ENCODE measurements at places on chromosomes 2 and 18.

- DNase-seq: peak; percentile 81
These were observed 38.1 kb upstream of the B4GALT6 start for GRCh38 chr18:31722369-31722957.

DNA sequence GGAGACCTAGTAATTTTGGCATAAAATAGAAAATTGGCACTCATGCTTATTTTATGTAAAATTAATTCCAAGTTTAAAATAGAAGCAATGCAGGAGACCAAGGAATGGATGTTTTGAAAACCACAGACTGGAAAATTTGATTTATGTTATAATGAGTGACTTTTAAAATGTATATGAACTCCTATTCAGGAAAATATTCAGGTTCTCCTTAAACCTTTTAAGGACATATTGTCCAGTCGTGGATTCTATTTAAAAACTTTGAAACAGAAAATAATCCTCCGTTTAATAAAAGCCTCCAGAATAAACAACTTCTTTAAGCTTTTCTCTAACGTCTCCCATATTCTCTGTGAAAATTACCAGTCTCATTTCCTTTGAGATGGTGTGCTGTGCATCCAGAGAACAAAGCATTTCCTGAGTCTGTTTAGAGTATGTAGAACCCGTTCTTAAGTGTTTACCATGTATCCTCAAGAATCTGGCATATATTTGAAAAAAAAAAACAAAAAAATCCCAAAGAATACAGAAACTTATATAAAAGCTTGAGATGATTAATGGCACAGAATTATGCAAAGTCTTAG lies 8.6 kb upstream of the YES1 start:
- DNase-seq: no peak

DNA sequence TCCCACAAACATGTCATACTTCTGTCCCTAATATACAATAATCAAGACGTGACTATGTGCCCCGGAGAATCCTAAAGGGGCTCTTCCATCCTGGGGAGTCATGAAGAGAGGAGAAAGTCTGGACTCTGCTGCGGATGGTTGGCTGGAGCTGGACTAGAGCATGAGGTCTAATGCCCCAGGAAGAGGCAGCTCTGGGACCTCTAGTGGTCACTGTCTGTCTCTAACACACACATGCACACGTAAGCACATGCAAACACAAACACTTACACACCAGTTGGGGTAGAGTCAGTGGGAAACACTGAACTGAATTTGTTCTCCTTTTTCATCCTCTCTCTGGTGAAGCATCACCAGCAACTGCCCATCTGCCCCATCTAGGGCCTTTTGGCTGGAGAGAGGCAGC lies 271.6 kb downstream of the TDRD15 start:
- no peak for DNase-seq

DNA sequence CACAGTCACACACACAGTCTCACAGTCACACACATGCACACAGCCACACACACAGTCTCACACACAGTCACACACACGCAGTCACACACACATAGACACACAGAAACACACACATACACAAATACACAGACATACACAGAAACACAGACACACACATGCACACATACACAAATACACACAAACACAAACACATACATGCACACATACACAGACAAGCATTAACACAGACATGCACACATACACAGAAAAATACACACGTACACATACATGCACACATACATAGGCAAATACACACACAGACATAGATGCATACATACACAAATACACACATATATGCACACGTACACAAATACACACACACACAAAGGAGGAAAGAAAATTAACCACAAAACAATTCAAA lies 150.5 kb downstream of the ALK start:
- no peak for DNase-seq

GRCh38 chr2:240346753-240347372 lies 88.6 kb upstream of the GPC1 start:
- no peak for DNase-seq

GRCh38 chr2:104658144-104658835 lies 195.6 kb upstream of the POU3F3 start:
- peak; percentile 21 for DNase-seq

DNA sequence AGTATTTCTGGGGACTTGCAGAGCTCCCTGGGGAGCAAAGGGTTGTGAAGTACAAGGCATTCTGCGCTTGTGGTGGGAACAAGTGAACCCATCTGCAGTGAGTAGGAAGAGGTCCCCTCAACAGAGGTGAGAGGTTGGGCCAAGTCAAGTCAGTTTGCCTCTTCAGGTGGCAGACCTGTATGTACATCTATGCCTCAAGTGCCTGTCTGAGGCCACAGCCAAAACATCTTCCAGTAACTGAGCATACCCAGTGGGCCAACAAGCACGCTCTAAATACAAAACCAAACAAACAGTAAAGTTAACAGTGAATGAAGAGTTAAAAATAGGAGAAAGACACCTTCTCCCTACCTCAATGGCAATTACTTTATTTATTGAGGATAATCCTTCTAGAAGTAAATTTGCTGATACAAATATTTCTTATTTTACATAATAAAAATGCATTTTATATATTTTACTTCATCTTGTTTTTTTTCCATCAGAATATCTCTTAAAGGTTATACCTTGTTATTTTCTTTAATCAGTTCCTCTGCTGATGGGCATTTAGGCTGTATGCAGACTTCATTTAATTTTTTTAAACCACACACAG lies 2.5 kb downstream of the GYPC start:
- peak; percentile 21 for DNase-seq

- no peak for DNase-seq
These were observed 36.0 kb upstream of the STAT1 start for GRCh38 chr2:191049728-191050639.

GRCh38 chr2:38233231-38233983 lies 143.7 kb downstream of the ATL2 start:
- no peak for DNase-seq

DNA sequence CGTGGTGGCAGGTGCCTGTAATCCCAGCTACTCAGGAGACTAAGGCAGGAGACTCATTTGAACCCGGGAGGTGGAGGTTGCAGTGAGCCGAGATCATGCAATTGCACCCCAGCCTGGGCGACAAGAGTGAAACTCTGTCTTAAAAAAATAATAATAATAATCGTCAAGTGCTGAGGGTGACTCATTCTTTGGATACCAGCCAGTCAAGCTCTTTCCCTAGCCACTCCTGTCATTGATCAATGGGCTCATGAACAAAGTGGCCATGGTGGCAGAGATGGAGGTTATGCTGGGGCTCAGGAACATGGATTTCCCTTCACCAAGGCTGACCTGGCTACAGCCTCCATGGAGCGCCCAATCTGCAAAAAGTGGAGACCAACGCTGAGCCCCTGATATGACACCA lies 94.5 kb upstream of the HAAO start:
- no peak for DNase-seq

- no peak for DNase-seq
These were observed 22.8 kb upstream of the VPS4B start for GRCh38 chr18:63445037-63445436.

DNA sequence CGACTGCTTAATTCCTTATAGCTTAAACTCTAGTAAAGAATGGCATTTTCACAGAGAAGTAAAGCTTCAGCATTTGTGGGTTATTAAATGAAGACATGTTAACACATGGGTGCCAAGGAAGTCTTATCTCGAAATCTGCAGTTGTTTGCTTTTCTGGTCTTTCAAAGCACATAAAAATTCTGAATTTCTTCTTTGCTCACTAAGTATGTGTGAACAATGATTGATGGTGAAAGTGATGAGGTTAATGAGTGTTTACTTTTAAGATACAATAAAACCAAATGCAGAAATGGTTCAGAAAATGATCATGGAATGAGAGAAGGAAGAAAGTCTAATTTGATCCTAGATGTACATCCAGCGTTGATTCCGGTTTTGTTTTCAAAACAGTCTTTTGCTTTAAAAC lies 234.6 kb upstream of the RAB12 start:
- DNase-seq: no peak

- DNase-seq: no peak
These were observed 130.7 kb downstream of the MREG start for GRCh38 chr2:215882689-215883088.

DNA sequence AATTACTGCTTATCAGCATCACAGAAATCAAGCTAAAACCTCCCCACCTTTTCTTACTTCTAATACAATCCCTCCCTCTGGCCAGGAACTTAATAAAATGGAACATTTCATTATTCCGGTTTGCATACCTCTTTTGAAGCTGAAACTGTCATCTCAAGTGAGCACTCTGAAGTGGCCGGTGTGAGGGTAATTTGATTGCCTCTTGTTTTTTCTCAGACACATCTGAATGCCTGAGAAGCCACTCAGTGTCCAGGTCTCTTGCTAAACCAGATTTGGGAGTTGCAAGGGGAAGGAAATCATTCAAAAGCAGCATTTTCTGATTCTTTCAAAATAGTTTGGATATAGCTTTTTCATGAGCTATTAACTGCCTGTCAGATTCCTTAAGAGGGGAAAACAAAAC lies 190.3 kb downstream of the C1D start:
- no peak for DNase-seq

DNA sequence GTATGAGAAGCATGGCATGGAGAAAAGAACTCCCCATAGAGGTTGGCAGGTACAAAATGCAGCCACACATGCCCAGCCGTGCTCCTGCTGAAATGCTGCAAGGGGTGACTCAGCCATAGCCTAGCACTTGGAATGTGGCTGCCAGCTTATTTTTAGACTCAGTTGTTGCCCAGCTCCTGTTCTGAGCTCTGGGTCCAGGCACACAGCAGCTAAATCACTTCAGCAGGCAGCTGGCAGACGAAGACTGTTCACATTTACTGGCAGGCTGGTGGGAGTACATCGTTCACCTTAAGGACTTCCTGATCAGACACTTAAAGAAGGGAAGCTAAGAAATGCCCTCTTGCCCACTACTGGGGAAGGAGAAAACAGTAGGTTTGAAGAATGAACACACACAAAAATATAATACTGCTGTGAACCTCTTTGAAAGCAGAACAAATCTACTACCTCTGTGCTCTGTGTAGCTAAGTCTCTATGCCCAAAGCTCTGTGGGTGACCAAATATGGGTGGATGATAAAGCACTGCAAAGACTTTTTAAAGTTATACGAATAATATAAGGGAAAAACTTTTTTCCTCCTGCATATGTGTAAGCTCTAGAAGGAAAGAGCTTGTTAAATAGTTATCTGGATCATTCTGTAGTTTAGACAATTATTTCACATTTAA lies 146.1 kb downstream of the LNPK start:
- no peak for DNase-seq

DNA sequence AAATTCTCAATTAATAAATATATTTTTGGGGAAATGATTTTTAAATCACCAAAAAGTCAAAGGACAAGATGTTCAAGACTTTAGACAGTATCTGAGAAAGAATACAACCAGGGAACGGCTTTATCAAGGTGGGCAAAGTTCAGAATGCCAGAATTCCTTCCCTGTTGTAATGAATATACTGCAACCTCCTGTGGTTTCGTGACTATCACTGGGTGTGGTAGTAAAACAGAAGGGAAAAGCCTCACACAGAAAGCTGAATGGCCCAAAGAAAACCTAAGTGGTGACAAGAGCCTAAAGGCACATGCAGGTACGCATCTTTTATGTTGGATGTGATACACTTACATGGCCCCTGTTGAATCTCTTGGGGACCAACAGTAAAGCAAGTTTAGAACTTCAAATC lies 37.1 kb downstream of the MBD2 start:
- no peak for DNase-seq

- DNase-seq: no peak
These were observed 24.7 kb upstream of the TOGARAM2 start for GRCh38 chr2:28956415-28956826.

DNA sequence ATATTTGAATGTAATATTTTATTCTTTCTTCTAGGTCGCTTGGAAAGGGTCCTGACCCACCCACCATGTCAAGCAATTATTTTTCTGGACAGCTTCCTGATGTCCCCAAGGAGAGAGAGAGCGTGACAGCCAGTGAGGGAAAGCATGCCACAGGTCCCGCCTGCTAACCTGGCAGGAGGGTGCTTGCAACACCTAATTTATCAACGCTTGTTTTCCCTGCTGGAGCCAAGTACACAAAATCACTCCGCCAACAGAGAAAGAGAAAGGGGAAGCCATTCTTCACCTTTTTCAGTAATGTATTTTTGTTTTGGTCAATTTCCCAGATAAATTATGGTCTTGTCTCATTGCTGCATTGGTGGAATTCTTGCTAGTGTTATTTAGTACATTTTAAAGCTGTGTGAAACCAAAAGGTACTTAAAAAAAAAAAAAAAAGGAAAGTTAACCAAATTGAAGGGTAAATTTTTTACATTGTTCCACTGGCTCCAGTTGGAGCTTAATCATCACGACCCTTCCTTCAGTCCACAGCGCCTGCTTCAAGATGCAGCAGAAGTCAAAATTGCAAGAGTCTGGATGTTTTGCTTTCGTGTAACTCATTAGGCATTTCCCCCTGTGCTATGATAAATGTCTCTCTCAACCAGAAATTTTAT lies 88.5 kb upstream of the COPS8 start:
- no peak for DNase-seq

GRCh38 chr18:76983613-76984051 lies 149.0 kb downstream of the MBP start:
- no peak for DNase-seq

DNA sequence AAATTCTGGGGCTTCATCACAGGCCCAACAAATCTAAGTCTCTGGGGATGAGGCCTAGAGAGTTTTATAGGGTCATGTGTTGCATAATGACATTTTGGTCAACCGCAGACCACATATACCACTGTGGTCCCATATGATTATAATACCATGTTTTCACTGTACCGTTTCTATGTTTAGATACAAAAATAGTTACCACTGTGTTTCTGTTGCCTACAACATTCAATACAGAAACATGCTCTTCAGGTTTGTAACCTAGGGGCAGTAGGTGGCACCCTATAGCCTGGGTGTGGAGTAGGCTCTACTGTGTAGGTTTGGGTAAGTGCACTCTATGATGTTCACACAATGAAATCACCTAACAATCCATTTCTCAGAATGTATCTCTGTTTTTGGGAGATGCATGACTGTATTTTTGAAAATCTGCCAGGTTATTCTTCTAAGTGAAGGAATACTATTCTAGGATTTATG lies 485.2 kb downstream of the PTPRM start:
- peak; percentile 6 for DNase-seq

DNA sequence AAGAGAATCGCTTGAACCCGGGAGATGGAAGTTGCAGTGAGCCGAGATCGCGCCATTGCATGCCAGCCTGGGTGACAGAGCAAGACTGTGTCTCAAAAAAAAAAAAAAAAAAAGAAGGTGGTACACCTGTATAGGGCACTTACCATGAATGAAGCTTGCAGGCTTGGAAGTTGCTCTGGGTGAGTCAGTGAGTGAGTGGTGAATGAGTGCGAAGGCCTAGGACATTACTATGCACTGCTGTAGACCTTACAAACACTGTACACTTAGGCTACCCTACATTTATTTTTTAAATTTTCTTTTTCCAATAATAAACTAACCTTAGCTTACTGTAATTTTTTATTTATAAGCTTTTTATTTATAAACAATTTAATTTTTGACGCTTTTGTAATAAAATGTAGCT lies 78.4 kb upstream of the ATG16L1 start:
- DNase-seq: no peak

GRCh38 chr2:165772183-165772582 lies 21.9 kb downstream of the GALNT3 start:
- DNase-seq: no peak

- no peak for DNase-seq
These were observed 568.1 kb downstream of the KCNJ3 start for GRCh38 chr2:155266583-155266982.
